Right lung (tissue), 10 donors: ENCODE measurements at places on chromosomes 7 and 10. TPM values are rescaled to one million over a fixed set of nuclear protein-coding genes. Genes with fewer than 3 reads are reported as not detected.

- no peak for DNase-seq
These were observed 316.5 kb upstream of the ZMIZ1 start for GRCh38 chr10:78752221-78752620.

- no peak for DNase-seq
These were observed 56.8 kb downstream of the PPP1R3C start for GRCh38 chr10:91576096-91576545.

- no peak for DNase-seq
These were observed 32.9 kb downstream of the VOPP1 start for GRCh38 chr7:55539380-55539779.

- DNase-seq: no peak
These were observed 293.9 kb downstream of the CCDC3 start for GRCh38 chr10:12707461-12708185.

DNA sequence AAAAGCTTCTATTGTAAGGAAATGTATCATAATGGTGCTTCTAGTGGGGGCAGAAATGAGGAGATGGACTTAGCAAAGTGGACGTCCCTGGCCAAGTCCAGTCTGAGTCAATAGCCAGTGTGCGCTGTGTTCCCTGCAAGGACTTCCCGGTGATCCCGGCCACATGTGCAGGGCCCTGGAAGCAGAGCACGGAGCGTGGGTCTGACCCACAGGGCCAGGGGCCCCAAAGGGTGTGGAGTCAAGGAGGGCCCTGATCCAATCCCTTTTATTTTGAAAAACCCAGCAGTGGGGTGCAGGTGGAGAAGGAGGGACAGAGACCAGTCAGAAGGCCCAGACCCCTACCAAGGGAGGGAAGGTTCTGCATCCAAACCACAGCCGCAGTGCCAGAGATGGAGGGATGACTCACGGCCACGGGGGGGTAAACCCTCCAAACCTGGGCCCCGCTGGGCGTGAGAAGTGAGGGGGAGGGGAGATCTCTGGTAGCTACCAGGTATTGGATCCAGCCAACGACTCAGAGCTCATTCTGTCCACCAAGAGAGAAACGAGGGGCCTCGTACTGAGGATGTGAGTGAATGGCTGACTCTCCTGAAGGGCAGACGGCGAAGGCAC is 57.2 kb upstream of the VIPR2 start:
- no peak for DNase-seq

Gene DNAJC30
- polyA plus RNA-seq: 8.9 TPM

Gene PKD1L1
- 0.34 TPM for polyA plus RNA-seq

Gene TUBB8
- 0.76 TPM for polyA plus RNA-seq

Gene HOXA10
- 0.12 TPM for polyA plus RNA-seq

Gene CD36
- polyA plus RNA-seq: 402 TPM

Gene ANK3
- 30.0 TPM for polyA plus RNA-seq

Gene TMEM176B
- 6.5 TPM for polyA plus RNA-seq
